NCI-H2081 (cell line): ENCODE measurements at places on chromosomes 12 and 14.

DNA sequence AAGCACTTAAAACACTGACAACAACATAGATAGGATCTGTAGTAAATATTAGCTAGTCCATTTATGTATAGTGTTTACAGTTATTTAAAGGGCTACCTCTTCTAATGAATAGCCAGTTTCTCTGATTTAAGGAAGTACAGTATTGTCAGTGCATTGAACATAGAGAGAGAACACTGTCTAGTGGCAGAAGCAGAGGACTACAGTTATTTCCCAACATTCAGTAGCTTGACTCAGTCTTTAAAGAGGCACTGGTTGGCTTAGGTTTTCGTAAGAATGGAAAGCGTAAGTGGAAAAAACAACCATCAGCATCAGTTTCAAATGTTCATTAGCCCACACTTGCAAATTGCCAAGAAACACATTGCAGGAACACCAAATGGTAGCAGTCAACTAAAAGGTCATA is 125.0 kb upstream of the HMGA2 start:
- DNase-seq: no peak

DNA sequence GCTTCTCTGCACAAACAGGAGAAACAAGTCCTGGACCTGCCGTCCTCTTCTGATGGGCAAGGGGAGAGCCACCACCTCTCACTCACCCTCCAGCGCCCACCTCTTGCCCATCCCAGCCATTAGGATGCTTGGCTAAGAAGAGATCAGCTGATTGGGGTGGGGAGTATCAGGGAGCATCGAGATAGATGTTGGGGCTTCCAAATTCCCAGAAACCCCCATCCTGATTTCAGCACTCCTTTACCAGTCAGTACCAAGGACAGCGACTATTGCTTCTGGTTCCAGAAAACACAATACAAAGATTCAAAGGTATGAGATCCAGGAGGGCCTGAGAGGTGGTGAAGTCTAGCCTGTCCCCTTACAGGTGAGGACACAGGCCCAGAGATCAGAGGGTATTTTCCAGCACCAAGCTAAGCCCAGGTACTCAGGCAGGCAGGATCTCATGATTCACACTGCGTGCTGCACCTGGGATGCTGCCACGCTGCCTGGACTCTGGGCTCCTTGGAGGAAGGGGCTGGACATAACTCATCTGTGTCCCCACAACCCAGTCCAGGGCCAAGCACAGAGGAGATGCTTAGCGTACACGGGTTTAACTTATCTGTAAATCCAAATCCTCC is 76.6 kb downstream of the TUNAR start:
- DNase-seq: no peak

DNA sequence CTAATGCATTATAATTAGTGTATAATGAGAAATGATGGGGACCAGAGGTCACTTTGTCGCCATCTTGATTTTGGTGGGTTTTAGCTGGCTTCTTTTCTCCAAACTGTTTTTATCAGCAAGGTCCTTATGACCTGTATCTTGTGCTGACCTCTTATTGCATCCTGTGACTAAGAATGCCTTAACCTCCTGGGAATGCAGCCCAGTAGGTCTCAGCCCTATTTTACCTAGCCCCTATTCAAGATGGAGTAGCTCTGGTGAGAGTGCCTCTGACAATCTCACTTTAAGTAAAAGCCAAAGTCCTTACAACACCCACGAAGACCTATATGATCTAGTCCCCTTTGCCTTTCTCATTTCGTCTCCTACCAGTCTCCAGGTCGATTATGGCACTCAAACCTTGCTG is 28.3 kb upstream of the STRAP start:
- DNase-seq: no peak

GRCh38 chr12:51920046-51920445 is 12.7 kb downstream of the ACVRL1 start:
- no peak for DNase-seq

- no peak for DNase-seq
Measured at GRCh38 chr12:57223191-57224165, 6.0 kb upstream of the SHMT2 start.

DNA sequence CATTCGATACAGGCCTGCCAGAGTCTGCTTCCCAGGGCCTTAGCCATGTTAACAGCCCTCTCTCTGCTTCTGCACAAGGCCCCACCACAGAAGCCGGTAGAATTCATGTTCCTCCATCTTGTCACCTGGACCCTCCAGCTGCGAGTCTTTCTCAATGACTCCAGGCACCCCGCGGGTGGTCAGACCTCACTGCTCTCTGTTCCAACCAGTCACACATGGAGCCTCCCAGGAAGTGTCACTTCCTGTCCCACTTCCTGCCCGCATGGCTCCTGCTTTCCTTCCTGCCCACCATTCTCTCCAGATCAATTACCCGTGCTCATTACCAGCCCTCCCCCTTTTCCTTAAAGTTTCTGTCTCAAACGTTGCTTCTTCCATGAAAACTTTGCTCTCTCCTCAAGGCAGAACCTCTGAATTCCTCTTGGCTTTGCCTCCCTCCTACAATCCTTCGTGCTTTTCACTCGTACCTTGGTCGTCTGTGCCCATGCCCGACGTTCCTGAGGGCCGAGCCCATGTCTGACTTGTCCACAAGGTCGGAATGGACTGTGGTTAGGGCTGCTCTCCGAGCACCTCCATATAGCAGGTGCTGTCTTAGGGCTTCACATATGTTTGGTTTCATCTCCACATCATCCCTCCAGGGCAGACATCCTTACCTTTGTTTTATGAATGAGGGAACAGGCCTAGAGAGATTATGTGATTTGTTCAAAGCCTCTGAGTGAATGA is 172.1 kb downstream of the TSPAN9 start:
- DNase-seq: no peak

GRCh38 chr14:89797148-89797547 is 157.4 kb downstream of the EFCAB11 start:
- no peak for DNase-seq

GRCh38 chr14:58455593-58456265 is 28.2 kb downstream of the KIAA0586 start:
- DNase-seq: no peak

DNA sequence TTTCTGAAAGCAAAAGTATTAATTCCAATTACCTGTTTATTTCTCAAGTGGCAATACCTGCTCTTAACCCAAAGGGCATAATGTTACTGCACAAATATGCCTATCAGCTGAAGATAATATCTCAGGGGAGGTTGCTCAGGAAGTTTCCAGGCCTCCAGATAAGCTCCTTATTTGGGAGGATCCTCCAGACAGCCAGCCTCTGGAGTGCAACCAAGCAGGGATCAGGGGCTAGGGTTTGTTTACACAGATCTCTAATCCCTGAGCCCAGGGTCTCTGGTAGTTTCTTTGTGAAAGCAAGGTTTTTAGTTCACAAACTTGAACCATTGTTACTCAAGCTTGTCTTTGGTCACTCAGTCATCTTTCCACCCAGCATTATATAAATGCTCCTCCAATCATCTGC is 124.4 kb downstream of the SLC38A4 start:
- DNase-seq: no peak

GRCh38 chr14:42736408-42736807 is 1129.7 kb downstream of the LRFN5 start:
- DNase-seq: no peak

DNA sequence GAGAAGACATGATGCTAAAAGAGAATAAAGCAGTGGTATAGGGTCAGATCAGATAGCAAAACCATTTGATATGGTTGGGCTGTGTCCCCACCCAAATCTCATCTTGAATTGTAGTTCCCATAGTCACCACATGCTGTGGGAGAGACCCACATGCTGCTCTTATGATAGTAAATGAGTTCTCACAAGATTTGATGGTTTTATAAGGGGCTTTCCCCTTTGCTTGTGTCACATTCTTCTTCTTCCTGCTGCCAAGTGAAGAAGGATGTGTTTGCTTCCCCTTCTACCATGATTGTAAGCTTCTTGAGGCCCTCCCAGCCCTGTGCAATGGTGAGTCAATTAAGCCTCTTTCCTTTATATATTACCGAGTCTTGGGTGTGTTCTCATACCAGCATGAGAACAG is 49.4 kb downstream of the SLC16A7 start:
- no peak for DNase-seq

- DNase-seq: no peak
Measured at GRCh38 chr14:73753887-73754795, 40.0 kb upstream of the PNMA1 start.

DNA sequence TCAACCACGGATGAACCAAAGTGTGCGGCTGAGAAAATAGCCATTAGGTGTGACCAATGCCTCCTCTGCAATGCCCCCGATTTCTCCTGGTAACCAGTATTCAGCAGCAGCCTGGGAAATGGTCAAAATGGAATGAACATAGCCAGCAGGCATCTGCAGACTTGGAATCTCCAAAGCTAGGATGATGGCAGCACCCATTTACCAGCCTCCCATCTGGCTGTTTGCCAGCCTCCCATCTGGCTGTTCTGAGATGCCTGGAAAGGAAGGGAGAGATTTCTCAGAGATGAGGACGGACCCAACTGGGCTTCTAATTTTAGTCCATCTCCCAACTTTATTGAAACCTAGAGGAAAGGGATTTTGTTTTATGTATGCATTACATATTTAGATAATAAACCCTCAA is 16.2 kb downstream of the CLMN start:
- no peak for DNase-seq

GRCh38 chr12:31002999-31003398 is 70.7 kb upstream of the DDX11 start:
- DNase-seq: no peak

- peak; percentile 8 for DNase-seq
Measured at GRCh38 chr12:3601461-3602150, 110.6 kb downstream of the PRMT8 start.

DNA sequence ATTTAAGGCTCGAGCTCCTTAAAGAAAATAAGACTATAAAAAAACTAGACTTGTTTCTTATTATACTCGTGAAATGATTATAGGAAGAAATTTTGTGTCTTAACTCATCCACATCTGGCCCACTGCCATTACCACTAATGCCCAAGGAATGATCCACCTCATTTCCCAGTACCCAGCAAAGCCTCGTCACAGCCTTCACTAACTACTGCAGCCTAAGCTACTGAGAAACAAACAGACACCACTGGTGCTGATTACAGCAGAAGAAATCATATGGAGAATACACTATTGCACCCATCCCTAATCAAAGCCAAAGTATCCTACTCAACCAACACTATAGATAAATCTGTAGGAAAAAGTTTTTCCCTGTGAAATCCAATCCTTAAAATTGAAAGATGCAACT is 205.3 kb upstream of the NAV3 start:
- no peak for DNase-seq

DNA sequence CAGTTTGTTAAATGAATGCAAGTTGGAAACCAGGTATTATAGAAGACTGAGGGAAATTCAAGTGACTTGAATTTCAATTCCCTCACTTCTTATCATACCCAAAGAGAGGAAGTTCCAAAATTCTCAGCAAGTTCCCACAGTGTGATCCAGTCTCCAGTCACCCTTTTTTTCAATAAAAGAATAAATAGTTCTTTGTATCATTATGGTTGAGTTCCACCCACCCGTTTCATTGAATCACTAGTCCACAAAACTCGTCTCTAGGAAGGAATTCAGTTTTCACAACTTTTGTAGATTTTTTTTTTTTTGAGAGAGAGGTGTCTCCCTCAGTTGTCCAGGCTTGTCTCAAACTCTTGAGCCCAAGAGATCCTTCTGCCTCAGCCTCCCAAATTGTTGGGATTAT is 1.6 kb upstream of the TMEM30B start:
- no peak for DNase-seq

DNA sequence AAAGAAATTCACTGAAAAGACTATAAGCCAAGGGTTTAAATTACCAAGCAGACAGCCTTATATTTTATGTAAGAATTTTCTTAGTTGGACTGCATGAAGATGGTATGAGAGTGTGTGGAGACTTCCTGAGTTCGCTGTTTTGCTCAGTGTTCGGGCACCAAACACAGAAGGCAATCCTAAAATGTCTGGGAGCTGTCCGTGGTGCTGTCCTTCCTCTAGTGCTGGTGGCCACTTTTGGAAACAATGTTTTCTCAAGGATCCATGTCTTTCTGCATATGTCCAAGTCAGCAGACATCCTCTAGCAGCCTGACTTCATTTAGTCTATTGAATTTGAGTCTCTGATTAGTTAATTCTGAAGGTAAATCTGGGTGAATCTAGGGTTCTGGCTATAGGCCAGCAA is 135.8 kb downstream of the SLC8A3 start:
- no peak for DNase-seq
